ENCODE measurements at places on chromosomes 2 and 18.

DNA sequence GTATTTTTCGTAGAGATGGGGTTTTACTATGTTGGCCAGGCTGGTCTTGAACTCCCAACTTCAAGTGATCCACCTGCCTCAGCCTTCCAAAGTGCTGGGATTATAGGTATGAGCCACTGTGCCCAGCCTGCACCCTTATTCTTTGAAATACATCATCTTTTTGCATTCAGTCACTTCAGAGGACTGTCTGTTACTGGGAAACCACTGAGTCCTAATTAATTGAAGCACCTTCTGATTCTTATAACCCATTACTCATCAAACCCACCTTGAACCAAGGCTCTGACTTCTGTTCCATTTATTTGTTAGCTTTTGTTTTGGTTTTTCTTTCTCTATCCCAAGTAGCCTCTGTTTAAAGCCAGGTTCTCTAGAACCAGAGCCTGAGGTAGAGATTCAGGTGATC is 49.6 kb downstream of the CPO start:
- no peak overlapping the region for H3K4me3 ChIP-seq
- DNase-seq, result no peak
- peaks cover 12% of the 10 kb centered on the region for H3K4me1 ChIP-seq
- no peak overlapping the region for H3K27ac ChIP-seq
- peaks cover 10% of the 10 kb centered on the region for H3K27me3 ChIP-seq
- no peaks in the 10 kb centered on the region for H3K36me3 ChIP-seq

DNA sequence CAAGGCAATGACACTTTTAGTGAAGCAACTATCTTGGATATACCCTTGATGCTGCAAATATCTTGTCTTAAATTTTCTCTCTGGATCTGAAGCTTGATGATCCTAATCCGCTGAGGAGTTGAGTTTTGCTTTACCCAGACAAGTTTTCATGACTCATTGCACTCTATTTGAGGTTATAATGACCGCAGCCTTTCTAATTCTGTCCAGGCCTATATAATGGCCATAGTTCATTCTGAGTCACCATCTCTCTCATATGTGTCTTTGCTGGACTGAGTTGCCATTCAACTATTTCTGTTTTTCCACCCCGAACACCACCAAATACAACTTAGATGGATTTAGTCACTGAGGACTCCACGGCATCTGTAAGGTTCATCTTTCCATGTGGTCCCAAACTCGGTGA is 802.1 kb upstream of the FAM98A start:
- DNase-seq, result no peak
- H3K36me3 ChIP-seq, result no peaks in the 10 kb centered on the region
- H3K27me3 ChIP-seq, result no peaks in the 10 kb centered on the region
- H3K4me1 ChIP-seq, result no peaks in the 10 kb centered on the region
- no peak overlapping the region for H3K4me3 ChIP-seq

GRCh38 chr2:175001566-175001965 is 3.6 kb downstream of the CHN1 start:
- H3K27ac ChIP-seq, result no peak overlapping the region
- no peak for DNase-seq
- no peaks in the 10 kb centered on the region for H3K4me1 ChIP-seq
- H3K4me3 ChIP-seq, result no peak overlapping the region
- H3K27me3 ChIP-seq, result peaks cover 30% of the 10 kb centered on the region
- no peaks in the 10 kb centered on the region for H3K36me3 ChIP-seq

- H3K36me3 ChIP-seq, result no peaks in the 10 kb centered on the region
- no peak overlapping the region for H3K27ac ChIP-seq
- no peak for DNase-seq
- H3K4me3 ChIP-seq, result no peak overlapping the region
These were observed 143.1 kb downstream of the INHBB start for GRCh38 chr2:120489023-120489422.

GRCh38 chr2:5894355-5894754 is 202.2 kb downstream of the SOX11 start:
- H3K36me3 ChIP-seq, result no peaks in the 10 kb centered on the region
- no peaks in the 10 kb centered on the region for H3K27me3 ChIP-seq
- no peak overlapping the region for H3K4me3 ChIP-seq
- H3K4me1 ChIP-seq, result no peaks in the 10 kb centered on the region

DNA sequence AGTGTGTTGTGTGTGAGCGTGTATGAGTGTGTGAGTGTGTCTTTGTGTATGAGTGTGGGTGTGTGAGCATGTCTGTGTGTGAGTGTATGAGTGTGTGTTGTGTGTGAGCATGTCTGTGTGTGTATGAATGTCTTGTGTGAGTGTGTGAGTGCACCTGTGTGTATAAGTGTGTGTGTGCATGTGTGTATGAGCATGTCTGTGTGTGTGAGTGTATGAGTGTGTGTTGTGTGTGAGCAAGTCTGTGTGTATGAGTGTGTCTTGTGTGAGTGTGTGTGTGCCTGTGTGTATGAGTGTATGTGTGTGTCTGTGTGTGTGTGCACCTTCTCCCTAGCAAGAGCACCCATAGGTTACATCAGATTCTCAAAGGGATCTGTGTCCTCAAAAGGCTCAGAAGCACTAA is 28.5 kb upstream of the TNS1 start:
- H3K4me1 ChIP-seq, result peaks cover 8% of the 10 kb centered on the region
- H3K36me3 ChIP-seq, result no peaks in the 10 kb centered on the region
- no peak for DNase-seq

DNA sequence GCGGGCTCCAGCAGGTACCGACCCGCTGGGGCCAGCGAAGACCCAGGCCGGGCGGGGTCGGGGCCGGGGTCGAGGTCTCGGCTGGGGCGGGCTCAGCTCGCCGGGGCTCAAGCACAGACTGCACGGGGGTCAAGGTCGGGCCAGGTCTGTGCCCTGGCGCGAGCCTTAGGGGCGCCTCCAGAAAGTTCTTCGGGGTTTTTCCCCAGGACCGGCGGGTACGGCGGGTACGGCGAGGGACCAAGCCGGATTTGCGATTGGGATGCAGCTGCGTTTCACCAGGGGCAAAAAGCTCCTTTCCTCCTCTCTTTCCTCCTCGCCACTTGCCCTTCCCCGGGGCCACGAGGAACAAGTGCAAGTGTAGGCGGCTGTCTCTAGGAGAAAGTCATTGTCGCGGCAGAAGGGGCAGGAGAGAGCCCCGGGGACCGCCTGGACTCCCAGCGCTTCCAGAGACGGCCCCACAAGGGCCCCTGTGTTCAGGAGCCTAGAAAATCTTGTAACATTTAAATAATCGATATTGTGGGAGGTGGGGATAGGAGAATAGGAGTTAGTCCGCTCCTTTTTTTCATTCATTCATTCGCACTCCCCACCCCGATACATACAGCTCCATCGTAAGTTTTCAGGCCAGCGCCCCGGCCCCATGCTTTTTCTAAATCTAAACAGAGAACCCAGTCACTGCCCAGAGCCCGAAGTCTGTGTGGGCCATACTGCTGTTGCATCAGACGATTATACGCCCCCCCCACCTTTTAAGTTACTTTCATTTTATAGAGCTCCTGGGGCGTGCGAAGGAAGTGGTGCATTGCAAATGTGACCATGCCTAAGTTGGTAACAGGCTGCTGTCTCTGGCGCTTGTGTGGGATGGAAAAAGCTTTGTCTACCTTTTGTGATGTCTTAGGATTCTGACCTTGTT is 679 bp downstream of the PMAIP1 start:
- peaks cover 48% of the 10 kb centered on the region for H3K4me1 ChIP-seq
- peak; percentile 64 for DNase-seq
- peak overlapping the region; percentile 98 for H3K4me3 ChIP-seq
- peak overlapping the region; percentile 98 for H3K27ac ChIP-seq
- H3K27me3 ChIP-seq, result no peaks in the 10 kb centered on the region
- H3K36me3 ChIP-seq, result peaks cover 41% of the 10 kb centered on the region

GRCh38 chr18:72811047-72811446 is 56.7 kb downstream of the NETO1 start:
- peaks cover 4% of the 10 kb centered on the region for H3K4me1 ChIP-seq
- no peak overlapping the region for H3K27ac ChIP-seq
- no peak overlapping the region for H3K4me3 ChIP-seq
- DNase-seq, result no peak
- H3K27me3 ChIP-seq, result no peaks in the 10 kb centered on the region
- peaks cover 27% of the 10 kb centered on the region for H3K36me3 ChIP-seq

GRCh38 chr18:59957957-59958356 is 58.2 kb downstream of the PMAIP1 start:
- DNase-seq, result peak; percentile 37
- H3K4me1 ChIP-seq, result peaks cover 72% of the 10 kb centered on the region
- no peak overlapping the region for H3K4me3 ChIP-seq
- H3K27me3 ChIP-seq, result no peaks in the 10 kb centered on the region
- no peaks in the 10 kb centered on the region for H3K36me3 ChIP-seq

DNA sequence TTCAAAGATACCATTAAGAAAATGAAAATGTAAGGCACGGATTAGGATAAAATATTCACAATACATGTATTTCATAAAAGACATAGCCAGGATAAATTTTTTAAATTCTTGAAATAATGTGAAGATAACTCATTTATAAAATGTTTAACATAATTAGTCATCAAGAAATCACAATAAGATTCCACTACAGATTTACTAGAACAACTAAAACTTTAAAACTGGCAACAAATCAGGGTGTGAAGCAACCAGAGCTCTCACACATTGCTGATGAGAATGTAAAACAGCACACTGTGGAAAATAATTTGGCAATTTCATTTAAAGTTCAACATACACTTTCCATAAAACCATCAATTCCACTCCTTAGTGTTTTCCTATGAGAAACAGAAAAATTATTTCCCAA is 89.6 kb upstream of the UBE2E3 start:
- no peak overlapping the region for H3K4me3 ChIP-seq
- H3K27ac ChIP-seq, result no peak overlapping the region
- H3K36me3 ChIP-seq, result no peaks in the 10 kb centered on the region
- no peaks in the 10 kb centered on the region for H3K27me3 ChIP-seq

GRCh38 chr2:147760984-147761383 is 83.8 kb upstream of the ACVR2A start:
- no peak overlapping the region for H3K4me3 ChIP-seq
- no peaks in the 10 kb centered on the region for H3K4me1 ChIP-seq
- H3K27me3 ChIP-seq, result peaks cover 5% of the 10 kb centered on the region
- no peak overlapping the region for H3K27ac ChIP-seq
- DNase-seq, result no peak
- H3K36me3 ChIP-seq, result no peaks in the 10 kb centered on the region

GRCh38 chr2:33810046-33810835 is 211.1 kb upstream of the FAM98A start:
- no peaks in the 10 kb centered on the region for H3K36me3 ChIP-seq
- H3K27ac ChIP-seq, result no peak overlapping the region
- H3K4me1 ChIP-seq, result no peaks in the 10 kb centered on the region
- H3K27me3 ChIP-seq, result no peaks in the 10 kb centered on the region

DNA sequence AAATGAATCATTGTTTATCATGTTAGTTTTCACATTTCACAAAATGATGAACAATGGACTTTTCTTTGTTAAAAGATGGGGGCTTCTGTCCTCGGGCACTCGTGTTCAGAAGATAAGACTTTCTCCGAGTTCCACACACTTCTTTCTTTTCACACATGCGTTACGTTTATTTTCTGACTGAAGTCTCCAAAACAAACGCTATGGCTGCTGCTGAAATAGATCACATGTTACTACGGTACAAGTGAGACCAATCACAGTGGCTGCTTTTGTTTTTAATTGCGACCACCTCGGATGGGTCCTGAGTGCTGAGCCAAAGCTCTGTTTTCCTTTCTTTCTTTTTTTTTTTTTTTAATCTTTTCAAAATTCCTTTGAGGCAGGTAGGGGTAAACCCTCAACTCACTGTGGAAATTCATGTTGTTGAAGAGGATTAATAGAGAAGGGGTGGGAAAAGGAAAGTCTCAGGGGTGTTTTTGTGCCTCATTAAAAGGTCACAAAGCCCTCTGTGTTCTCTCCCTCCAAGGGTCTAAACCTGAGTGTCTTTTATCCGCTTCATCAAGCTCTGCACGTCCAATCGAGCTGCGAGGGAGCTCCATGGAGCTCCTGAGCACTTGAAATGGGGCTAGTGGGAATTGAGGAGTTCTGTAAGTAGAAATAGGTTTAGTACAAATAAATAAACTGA is 48.2 kb downstream of the ARL4C start:
- peaks cover 4% of the 10 kb centered on the region for H3K36me3 ChIP-seq
- no peak for DNase-seq
- H3K4me3 ChIP-seq, result no peak overlapping the region
- H3K4me1 ChIP-seq, result peaks cover 86% of the 10 kb centered on the region

DNA sequence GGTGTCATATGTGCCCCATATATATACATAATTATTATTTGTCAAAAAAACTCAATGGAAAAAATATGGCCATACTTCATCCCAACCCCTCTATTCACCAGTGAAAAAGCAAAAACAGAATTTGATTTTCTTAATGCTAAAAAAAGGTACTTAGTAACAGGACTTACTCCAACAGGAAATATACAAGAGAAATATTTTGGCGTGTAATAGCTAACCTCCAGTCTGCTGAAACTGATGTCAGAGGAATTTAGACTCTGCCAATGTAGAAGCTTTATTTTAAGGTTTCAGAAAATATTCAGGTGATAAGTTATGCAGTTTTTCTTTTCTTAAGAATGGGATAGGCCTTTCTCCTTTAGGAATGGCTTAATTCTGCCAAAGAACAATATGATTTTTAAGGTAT is 72.6 kb downstream of the TMEFF2 start:
- no peaks in the 10 kb centered on the region for H3K27me3 ChIP-seq
- no peaks in the 10 kb centered on the region for H3K4me1 ChIP-seq
- no peak overlapping the region for H3K4me3 ChIP-seq
- H3K36me3 ChIP-seq, result no peaks in the 10 kb centered on the region
- H3K27ac ChIP-seq, result no peak overlapping the region
- DNase-seq, result no peak

GRCh38 chr18:79396431-79397246 is 909 bp downstream of the NFATC1 start:
- peaks cover 58% of the 10 kb centered on the region for H3K4me1 ChIP-seq
- H3K36me3 ChIP-seq, result peaks cover 20% of the 10 kb centered on the region
- peak overlapping the region; percentile 91 for H3K27ac ChIP-seq
- H3K4me3 ChIP-seq, result peak overlapping the region; percentile 93

DNA sequence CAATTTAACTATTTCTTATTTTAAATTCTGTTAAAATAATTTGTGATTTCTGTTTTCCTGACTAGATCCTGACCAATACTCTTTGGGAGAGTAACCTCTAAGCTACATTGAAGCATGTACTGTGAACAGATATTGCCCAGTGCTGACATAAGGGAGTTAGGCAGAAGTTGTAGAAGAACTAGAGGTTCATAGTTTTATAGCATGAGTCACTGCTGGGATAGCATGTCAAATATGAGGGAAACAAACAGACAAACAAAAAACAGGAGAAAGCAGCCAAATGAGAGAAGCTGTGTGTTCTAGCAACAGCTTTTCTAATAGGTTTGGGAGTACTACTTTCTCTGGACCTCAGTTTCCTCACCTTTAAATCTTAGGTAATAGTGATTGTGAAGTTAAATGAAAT is 72.4 kb downstream of the CERS6 start:
- no peak overlapping the region for H3K27ac ChIP-seq
- no peak overlapping the region for H3K4me3 ChIP-seq
- DNase-seq, result no peak
- H3K4me1 ChIP-seq, result peaks cover 70% of the 10 kb centered on the region

DNA sequence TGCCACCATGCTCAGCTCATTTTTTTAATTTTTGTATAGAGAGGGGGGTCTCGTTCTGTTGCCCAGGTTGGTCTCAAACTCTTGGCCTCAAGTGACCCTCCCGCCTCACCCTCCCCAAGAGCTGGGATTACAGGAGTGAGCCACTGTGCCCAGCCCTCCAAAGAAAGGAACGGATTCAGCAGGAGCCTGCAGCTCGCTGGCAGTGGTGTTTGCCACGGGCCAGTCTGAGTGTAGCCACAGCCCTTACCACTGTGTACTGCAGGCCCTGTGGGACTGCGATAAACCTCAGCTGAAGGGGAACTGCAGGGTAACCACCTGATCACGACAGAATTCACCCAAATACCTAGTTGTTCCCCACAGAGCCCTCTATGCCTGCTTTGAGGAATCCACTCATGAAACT is 6.8 kb downstream of the COPS9 start:
- no peak overlapping the region for H3K27ac ChIP-seq
- no peaks in the 10 kb centered on the region for H3K27me3 ChIP-seq
- H3K4me1 ChIP-seq, result no peaks in the 10 kb centered on the region
- peaks cover 67% of the 10 kb centered on the region for H3K36me3 ChIP-seq
- no peak for DNase-seq
- H3K4me3 ChIP-seq, result no peak overlapping the region
